C1 segment of cervical spinal cord (tissue), 14 donors: ENCODE measurements at places on chromosomes 7 and 10.

DNA sequence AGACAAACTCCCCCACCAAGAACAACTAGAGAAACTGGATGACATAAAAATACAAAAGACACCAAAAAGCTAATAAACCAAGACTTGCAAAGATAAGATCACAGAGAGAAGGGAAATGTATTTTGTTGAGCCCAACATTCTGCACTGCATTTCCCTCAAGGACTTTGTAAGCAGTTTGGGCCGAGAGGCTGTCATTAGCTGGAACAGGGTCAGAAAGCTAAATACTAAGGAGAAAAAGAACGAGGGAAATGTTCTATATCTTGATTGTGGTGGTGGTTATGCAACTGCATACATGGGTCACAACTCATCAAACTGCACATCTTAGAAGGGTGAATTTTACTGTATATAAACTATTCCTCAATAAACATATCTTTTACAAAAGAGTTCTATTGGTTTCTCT is 315.0 kb downstream of the IPMK start:
- no peak for DNase-seq

- no peak for DNase-seq
These were observed 64.9 kb downstream of the IKZF1 start for GRCh38 chr7:50369143-50370026.

- no peak for DNase-seq
These were observed 231.4 kb downstream of the DNAJB6 start for GRCh38 chr7:157568106-157568769.

- DNase-seq = no peak
These were observed 87.4 kb upstream of the TNS3 start for GRCh38 chr7:47669178-47669891.

GRCh38 chr7:130929896-130930659 is 196.1 kb upstream of the KLF14 start:
- DNase-seq = no peak

- no peak for DNase-seq
These were observed 57.7 kb downstream of the SLIT1 start for GRCh38 chr10:97128039-97128492.

GRCh38 chr7:153036396-153037063 is 277.0 kb downstream of the ACTR3B start:
- DNase-seq = no peak

DNA sequence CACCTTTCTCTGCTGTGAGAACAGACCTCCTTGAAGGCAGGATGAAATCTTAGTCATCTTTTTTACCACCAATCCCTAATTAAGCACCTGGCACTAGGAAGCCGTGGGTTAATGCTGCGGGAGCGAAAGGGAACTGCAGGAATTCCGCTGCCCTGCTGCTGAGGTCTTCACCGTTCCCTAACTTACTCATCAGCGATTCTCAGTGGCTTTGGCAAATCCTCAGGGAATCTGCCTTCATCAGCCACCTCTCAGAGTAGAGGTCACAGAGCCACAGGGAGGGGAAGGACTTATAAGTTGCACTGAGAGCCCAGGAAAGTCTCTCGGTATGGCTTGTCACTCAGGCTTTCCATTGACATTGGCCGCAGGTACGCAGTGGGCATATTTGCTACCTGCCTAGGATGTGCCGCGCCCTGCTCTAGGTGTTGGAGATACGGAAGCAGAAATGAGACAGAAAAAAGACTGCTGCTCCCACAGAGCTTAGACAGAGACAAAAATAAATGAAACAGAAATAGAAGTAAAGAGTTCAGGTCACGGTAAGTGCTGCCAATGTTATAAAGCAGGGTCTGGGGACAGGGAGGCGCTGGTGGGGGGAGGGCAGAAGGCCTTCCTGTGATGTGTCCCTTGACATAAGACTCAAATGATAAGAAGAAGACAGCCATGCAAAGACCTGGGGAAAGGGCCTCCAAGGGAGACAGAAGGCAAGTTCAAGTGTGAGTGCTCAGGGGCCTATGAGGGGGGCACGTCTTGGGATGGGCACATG is 72.6 kb upstream of the OPALIN start:
- no peak for DNase-seq

GRCh38 chr10:28959850-28960501 is 282.7 kb downstream of the BAMBI start:
- DNase-seq = no peak

GRCh38 chr7:5543361-5543760 is 119.7 kb upstream of the TNRC18 start:
- DNase-seq = no peak

DNA sequence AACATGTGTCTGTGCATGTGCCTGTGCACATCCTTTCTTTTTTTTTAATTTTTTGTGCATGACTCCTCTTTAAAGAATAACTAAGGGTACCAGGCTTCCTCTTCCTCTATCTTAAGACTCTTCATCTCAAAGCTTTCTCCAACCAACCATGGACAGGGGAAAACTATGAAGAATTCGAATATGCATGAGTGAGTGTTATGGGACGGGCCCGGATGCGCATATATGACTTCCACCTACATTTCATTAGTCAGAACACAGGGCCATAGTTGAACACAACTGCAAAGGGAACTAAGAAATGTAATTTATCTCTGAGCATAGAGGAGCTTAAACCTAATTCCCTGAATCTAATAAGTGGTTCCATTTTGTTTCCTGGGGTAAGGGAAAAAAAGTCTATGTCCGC is 270.3 kb upstream of the SORCS1 start:
- DNase-seq = no peak

- no peak for DNase-seq
These were observed 4.1 kb downstream of the GET4 start for GRCh38 chr7:880450-880849.

DNA sequence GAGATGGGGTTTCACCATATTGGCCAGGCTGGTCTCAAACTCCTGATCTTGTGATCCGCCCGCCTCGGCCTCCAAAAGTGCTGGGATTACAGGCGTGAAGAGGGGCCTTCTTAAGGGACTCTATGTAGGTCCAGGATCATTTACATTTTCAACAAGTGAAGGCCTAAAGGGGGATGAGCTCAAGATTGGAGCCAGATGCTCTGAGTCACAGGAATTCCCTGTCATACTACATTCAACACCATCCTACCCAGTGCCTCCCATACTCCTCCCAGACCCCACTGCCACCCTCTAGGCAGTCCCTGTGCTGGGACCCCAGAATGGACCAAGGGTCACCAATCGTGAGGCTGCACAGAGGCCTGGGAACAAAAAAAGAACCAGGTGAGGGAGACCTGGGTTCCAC is 29.9 kb downstream of the CYTH3 start:
- DNase-seq = no peak

GRCh38 chr7:32068411-32069101 is 1.7 kb downstream of the PDE1C start:
- DNase-seq = no peak

DNA sequence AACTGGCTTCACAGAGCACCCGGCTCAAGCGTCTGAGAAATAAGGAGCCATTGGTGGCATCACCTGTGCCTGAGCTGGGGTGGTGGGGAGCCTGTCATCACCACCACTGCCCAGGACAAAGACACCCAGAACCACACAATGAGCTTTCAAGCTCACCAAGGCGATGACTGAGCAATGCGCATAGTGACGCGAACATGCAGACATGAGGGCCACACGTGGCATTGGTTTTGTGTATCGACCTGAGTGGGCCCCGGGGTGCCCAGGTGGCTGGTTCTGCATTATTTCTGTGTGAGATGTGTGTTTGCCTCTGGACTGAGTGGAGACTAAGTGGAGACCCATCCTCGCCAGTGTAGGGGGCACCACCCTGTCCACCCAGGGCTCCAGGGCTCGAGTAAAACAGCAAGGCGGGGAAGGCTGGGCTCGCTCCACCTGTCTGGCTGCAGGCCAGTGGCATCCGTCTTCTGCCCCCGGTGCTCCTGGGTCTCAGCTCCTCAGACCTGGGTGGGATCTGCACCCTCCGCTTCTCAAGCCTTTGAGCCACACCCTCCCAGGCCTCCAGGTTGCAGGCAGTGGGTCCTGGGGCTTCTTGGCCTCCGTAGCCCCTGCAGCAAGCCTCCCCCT is 92.6 kb downstream of the DIP2C start:
- DNase-seq = no peak

DNA sequence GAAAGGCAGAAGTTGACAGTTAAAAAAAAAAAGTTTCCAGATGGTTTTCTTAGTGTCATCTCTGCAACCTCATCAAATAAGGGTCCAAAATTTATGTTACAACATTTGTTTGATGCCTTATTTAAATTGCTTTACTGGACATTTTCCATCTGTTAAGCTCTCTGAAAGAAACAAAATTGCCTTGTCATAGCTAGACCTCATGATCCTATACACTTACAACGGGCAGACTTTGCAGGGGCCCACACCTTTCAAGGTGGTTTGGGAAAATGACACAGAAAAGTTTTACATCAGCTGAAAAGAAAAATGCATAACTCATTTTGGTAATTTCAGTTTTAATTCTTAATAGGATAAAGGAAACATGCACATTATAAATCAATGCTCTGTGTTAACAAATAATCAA is 1.4 kb upstream of the TES start:
- DNase-seq = no peak

GRCh38 chr7:71131256-71132126 is 453 bp upstream of the GALNT17 start:
- DNase-seq = no peak

DNA sequence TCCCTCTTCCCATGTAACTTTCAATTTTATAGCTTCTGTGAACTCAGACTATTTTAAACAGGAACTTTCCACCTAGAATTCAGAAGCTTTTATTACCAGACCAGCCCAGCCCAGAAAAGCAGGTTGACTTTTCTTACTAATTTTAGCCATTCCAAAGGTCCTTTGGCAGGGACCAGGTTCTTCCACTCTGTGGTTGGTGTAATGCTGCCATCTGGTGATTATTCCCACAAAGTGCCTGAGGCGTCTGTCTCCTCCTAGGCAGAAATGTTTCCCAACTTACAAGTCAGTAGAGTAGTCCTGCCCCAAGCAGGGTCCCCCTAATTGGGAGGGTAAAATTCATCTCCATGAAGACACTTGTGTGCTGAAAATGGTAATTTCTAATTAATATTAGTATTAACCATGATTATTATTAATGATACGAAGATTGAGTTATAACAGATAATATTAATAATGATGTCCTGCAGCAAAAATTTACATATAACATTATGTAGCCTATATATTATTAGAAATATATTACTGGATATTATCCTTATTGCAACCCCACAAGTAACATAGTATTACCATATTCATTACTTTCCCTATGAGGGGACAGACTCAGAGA is 53.0 kb upstream of the PPP1R17 start:
- DNase-seq = peak; percentile 20

- DNase-seq = no peak
These were observed 109.3 kb downstream of the UBE2H start for GRCh38 chr7:129843365-129843898.
